Neuronal stem cell (in vitro differentiated cells): ENCODE measurements at places on chromosomes 4 and X.

GRCh38 chr4:106358899-106359298, 9.7 kb downstream of the GIMD1 start:
- DNase-seq: no peak
- no peaks in the 10 kb centered on the region for H3K36me3 ChIP-seq
- H3K27ac ChIP-seq: no peak overlapping the region
- no peaks in the 10 kb centered on the region for H3K27me3 ChIP-seq
- H3K4me1 ChIP-seq: no peaks in the 10 kb centered on the region

DNA sequence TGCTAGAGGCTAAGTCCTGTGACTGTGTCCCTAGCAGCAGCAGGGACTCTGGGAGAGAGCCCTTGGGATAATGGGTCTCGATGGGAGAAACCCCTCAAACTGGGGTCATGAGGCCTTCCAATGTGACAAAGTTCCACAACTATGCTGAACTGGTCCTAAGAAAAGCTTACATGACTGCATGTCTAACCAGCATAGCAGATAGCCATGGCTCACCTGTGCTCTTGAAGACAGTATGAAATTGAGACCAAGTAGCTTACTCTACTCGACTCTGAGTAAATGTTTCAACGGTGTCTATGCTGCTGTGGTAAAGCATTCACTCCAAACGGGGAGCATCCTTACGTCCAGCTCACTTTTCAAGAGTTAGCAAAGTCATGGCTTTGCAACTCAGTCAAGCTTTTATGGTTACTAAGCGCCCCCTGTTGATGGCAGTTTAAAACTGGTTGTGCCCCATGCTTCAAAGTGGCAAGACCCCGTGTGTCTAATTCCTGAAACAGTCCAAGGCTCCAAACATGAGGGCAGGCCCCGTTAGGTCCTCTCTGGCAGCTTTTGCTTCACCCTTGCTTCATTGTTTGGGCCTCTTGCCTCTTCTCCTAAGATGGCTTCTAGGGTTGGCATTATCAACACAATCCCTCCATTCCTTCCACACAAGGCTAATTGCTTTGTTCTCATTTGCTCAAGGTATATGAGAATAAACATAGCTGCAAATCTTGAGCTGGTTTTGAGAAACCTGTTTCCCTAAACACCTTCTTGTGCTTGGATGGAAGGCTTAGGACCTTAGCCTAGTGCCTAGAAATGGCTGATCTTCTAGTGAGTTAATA, 46.6 kb downstream of the CCNG2 start:
- H3K36me3 ChIP-seq: no peaks in the 10 kb centered on the region
- DNase-seq: peak; percentile 80
- H3K27me3 ChIP-seq: no peaks in the 10 kb centered on the region
- no peak overlapping the region for H3K4me3 ChIP-seq
- H3K4me1 ChIP-seq: no peaks in the 10 kb centered on the region

- H3K4me1 ChIP-seq: no peaks in the 10 kb centered on the region
- H3K27me3 ChIP-seq: no peaks in the 10 kb centered on the region
- DNase-seq: no peak
- H3K4me3 ChIP-seq: no peak overlapping the region
Observed at GRCh38 chr4:161767116-161767515, 396.7 kb downstream of the FSTL5 start.

DNA sequence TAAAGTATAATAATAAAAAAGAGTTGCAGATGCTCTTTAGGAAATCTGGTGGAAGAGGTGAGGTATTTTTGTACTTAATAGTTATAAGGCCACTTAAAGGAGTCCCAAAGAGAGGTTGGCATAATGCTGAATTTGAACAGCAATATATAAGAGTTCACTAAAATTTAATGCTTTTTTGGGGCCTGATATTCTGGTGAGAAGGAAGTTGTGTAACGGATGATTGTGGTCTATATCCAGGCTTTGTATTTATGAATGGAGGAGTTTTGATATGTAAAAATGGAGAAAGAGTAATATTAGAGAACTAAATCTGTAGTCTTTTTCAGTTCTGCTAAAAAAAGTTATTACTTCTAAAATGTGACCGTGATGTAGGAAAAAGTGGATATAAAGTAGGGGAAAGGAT, 20.4 kb downstream of the BMP2K start:
- H3K36me3 ChIP-seq: peaks cover 5% of the 10 kb centered on the region
- H3K4me3 ChIP-seq: no peak overlapping the region
- no peaks in the 10 kb centered on the region for H3K27me3 ChIP-seq
- no peaks in the 10 kb centered on the region for H3K4me1 ChIP-seq
- no peak overlapping the region for H3K27ac ChIP-seq
- DNase-seq: no peak

DNA sequence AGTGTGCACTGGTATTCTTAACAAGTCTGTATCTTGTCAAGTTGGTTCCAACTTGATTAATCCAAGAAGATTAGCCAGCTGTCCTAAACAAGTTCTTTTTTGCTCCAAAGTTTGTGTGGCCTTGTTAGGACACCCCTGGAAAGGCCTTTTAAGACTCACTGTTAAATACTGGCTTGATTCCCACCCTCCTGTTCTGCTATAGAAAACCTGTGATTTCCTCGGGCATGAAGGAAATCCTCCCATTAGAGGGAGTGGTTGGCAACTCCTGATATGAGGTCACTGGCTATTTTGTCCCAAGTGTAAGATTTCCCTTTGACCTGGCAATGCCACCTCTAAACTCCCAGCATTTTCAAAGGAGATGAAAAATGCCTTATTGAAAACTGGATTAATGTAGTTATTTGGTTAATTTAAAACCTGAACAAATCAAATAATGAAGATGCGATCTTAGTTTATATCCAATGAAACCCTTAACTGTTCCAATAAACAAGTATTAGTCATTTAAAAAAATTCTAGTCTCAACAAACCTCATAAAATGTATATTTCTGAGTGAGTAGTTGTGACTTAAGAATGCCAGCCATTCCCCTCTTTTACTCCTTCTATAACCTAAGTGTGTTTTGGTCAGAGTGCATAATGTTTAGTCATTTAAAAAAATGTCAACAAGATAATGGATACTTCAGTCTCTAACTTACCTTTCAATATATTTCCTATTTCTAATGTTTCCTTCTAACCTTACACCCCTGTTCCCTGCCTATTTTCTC, 94.4 kb downstream of the NPNT start:
- no peak overlapping the region for H3K4me3 ChIP-seq
- H3K4me1 ChIP-seq: no peaks in the 10 kb centered on the region
- no peaks in the 10 kb centered on the region for H3K27me3 ChIP-seq
- no peak for DNase-seq
- H3K27ac ChIP-seq: no peak overlapping the region

DNA sequence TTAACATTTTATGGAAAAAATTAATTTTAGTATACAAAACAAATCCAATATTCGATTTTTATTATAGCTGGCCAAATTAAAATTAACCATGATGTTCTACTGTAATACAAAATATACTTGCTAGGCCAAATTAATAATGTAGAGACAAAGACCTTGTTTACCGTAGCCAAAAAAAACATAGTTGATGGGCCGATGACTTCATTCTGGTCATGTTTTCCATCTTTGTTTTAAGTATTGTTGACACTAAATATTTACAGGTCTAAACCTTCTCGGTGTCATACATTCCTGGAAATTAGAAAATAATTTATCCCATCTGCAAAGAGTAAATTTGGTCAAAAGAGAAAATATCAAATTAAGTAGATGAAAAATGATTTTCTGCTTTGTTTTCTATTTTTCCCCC, 698.5 kb downstream of the GRID2 start:
- no peak overlapping the region for H3K4me3 ChIP-seq
- no peak overlapping the region for H3K27ac ChIP-seq
- no peaks in the 10 kb centered on the region for H3K27me3 ChIP-seq
- no peak for DNase-seq
- no peaks in the 10 kb centered on the region for H3K4me1 ChIP-seq

DNA sequence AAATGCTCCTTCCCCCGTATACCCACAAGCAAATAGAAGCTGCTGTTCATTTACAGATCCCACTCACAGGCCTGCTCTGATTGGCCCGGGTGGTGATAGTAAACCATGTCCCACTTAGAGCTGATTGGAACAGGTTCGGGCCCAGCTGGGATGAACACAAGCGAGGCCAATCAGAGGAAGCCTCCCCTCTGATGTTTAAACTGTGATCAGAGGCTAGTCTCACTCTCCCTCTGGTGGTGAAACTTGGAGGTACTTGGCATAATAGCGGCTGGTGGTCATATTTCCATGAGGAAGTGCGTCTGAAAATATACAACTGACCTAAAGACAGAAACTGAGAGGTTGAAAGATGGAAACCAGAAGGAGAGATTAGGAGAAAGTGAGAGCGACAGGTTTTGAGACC, 51.5 kb upstream of the TRPC3 start:
- no peak overlapping the region for H3K27ac ChIP-seq
- DNase-seq: peak; percentile 12
- H3K4me3 ChIP-seq: no peak overlapping the region
- H3K36me3 ChIP-seq: no peaks in the 10 kb centered on the region
- no peaks in the 10 kb centered on the region for H3K27me3 ChIP-seq
- no peaks in the 10 kb centered on the region for H3K4me1 ChIP-seq

GRCh38 chr4:138535316-138535715, 293.2 kb upstream of the SLC7A11 start:
- H3K27me3 ChIP-seq: no peaks in the 10 kb centered on the region
- DNase-seq: no peak
- no peak overlapping the region for H3K27ac ChIP-seq
- H3K4me1 ChIP-seq: peaks cover 1% of the 10 kb centered on the region

DNA sequence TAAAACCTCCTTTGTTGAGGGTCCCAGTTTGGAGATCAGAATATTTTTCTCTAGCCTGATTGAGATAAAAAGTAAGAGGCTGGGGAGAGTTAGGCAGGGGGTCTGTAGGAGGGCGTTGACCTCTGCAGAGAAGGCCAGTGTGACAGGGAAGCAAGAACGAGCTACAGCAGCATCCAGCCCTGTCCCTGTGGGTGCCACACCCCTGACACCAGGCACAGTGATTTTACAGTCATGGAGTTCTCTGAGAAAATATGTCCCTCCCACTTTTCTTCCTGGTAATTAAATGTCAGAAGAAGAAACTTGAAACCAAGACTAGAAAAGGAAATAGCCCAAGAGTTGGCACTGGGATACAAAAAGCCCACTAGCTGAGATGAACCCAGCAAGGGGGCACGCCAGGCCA, 25.0 kb upstream of the HELT start:
- no peak for DNase-seq
- H3K4me3 ChIP-seq: no peak overlapping the region
- H3K27ac ChIP-seq: no peak overlapping the region
- H3K4me1 ChIP-seq: no peaks in the 10 kb centered on the region
- no peaks in the 10 kb centered on the region for H3K27me3 ChIP-seq

- no peaks in the 10 kb centered on the region for H3K36me3 ChIP-seq
- no peaks in the 10 kb centered on the region for H3K4me1 ChIP-seq
- no peaks in the 10 kb centered on the region for H3K27me3 ChIP-seq
- no peak for DNase-seq
- no peak overlapping the region for H3K4me3 ChIP-seq
- H3K27ac ChIP-seq: no peak overlapping the region
Observed at GRCh38 chr4:158376106-158376840, 145.4 kb upstream of the RXFP1 start.
